EH (cell line): ENCODE measurements at places on chromosomes 1 and 21.

GRCh38 chr1:67429528-67430357, 459 bp downstream of the SERBP1 start:
- peak; percentile 37 for DNase-seq

GRCh38 chr1:101220906-101221305, 15.9 kb upstream of the S1PR1 start:
- no peak for DNase-seq

DNA sequence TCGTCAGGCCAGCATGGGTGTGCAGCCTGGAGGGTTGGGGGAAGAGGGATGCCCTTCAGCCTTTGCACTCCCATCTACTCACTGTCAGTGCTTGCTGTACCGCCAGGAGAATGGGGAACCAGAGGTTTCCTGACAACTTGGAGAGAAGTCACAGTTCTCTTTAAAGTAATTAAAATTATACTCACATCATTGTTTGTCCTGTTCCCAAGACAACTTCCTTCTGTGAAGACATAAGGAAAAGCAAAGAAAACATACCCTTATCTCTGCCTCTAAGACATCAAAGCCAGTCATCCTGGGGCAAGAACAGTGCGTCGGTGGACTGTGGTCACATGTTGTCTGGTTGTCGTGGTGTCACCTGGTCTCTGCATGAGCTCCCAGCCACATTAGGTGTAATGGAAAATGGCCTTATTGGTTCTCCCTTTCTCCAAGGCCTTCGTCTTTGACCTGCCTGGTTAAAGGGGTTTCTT, 17.6 kb downstream of the TRAF5 start:
- DNase-seq, result no peak

GRCh38 chr1:230793463-230793745, 46.2 kb downstream of the CAPN9 start:
- DNase-seq, result no peak

DNA sequence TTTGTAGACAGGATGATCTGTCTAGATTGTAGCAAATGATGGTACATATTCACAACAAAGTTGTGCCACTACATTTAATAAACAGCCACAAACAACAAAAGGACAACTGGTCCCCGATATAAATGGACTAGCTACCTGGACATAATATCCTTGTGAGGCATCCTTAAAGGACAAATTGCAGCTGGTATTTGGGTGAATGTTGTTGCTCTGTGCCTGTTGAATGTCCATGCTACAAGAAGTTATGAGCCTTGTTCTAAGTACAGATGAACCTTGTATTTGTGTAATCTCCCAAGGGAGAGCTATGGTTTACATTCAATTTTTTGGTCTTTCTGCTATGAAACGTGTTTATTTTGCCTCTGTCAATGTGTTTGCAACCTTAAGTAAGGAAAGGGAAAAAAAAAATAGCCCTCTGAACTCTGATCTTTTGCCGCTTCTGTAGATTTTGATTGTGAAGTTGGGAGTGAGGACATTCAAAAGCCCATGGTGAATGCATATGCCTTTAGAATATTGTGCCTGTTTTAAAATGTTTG, 26.5 kb downstream of the SFT2D2 start:
- DNase-seq, result no peak

- no peak for DNase-seq
Observed at GRCh38 chr1:28521502-28522164, 15.8 kb downstream of the RCC1 start.

DNA sequence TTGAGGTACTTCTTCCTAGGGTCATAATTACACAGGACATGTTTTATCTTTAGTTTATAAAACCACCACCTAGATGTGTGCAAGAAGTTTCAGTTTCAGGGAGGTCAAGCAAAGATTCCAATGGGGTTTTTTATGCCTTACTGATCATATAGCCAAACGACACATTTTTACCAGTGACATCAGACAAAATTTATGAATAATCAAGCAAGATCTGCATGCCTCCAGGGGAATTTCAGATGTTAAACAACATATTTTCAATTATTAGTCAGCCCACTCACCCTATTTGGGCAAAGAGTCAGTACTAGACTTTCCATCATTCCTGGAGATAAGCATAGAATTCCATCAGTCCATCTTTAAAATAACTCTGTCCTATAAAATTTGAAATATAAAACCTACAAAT, 867.4 kb downstream of the KCNT2 start:
- DNase-seq, result peak; percentile 90

GRCh38 chr1:202155478-202156021, 4.9 kb downstream of the PTPN7 start:
- peak; percentile 41 for DNase-seq

DNA sequence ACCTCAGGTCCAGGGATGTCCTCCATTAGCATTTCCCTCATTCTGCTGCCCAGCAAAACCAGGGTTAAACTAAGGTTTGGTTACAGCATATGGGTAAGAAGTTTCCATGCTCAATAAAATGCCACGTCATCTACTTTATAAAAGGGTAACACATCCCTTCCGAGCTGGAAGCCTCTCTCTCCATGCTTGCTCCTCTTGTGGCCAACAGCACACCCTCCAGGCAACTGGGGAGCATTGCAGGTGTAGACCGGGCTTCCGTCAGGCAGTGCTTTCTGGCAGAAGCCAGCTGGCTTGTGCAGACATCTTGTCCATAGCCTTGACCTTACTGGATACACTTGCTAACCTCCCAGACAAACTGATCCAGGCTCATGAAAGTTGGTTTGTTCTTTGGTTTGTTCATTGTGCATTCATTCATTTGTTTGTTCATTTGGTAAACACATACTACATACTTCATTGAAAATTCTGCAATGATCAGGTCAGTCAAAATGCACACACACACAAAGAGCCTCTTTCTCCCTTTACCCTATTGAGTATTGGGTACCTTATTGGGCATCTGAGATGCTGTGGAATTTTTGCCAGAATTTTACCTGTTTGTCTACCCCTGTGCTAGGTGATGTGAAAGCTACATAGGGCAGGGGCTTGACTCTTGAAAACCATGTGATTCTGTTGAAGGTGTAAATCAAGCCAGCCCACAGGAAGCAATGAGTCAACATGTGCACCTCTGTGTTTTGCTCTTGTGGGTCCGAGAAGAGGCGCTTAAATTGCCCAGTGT, 422.8 kb downstream of the CAMTA1 start:
- peak; percentile 65 for DNase-seq

DNA sequence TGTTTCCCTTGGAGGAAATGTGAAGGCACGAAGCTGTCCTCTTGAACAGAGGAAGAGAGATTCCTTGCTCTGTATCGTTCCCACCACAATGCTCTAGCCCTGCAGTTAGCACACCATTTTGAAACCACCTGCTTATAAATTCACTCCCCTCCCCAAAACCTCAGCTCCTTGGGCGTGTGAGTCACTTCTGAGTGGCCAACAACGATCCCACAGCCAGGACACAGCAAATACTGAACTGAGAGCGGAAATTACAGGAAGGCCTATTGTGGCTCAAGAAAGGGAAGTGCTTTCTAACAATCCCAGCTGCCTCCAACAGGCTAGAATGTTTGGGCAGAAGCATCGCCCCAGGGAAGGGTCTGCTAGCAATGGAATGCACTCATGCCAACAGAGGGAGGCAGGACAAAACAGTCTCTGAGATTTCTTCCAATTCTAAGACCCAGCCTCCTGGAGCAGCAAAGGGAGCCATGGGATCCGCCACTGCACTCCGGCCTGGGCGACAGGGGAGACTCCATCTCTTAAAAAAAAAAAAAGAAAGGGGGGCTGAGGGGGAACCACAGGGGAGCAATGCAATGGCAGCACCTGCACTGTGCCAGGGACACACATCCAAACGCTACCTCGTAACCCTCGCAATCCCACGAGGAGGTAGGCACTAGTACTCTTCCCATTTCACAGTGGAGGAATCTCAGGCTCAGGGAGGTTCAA, 1.9 kb downstream of the TMEM53 start:
- DNase-seq, result peak; percentile 76
